Right ventricle myocardium superior (tissue), 1 donor: ENCODE measurements at places on chromosomes 16 and 17. TPM values are rescaled to one million over a fixed set of nuclear protein-coding genes. Genes with fewer than 3 reads are reported as not detected.

GRCh38 chr17:57732062-57732461 is 13.0 kb downstream of the CCDC182 start:
- DNase-seq = no peak

DNA sequence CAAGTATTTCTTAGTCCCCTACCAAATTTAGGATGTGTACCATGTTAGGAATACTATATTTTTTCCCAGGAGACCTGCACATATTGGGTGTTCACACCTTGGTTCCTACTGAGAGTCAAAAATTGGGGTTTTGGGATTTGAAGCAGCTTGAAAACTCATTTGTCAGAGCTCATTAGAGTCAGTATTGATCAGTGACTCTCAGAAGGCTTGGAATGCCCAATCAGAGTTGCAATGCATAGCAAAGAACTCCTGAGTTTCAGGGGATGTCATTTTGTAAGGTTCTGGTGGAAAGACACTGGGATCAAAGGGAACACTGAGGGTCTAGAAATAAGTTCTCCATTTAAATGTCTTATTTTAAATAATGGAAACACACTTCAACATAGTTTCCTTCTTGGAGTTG is 5.1 kb downstream of the HLF start:
- DNase-seq = no peak

- no peak for DNase-seq
Observed at GRCh38 chr16:29808219-29808900, 2.0 kb downstream of the MAZ start.

The CLEC19A gene
- not detected for total RNA-seq

GRCh38 chr16:79363035-79363434 is 237.5 kb downstream of the MAF start:
- DNase-seq = no peak

GRCh38 chr17:63701868-63702720 is 2.2 kb upstream of the LIMD2 start:
- peak; percentile 77 for DNase-seq

The CD300H gene
- not detected for total RNA-seq

The SSTR5 gene
- 20.8 TPM for total RNA-seq

The ABCC12 gene
- total RNA-seq = not detected

DNA sequence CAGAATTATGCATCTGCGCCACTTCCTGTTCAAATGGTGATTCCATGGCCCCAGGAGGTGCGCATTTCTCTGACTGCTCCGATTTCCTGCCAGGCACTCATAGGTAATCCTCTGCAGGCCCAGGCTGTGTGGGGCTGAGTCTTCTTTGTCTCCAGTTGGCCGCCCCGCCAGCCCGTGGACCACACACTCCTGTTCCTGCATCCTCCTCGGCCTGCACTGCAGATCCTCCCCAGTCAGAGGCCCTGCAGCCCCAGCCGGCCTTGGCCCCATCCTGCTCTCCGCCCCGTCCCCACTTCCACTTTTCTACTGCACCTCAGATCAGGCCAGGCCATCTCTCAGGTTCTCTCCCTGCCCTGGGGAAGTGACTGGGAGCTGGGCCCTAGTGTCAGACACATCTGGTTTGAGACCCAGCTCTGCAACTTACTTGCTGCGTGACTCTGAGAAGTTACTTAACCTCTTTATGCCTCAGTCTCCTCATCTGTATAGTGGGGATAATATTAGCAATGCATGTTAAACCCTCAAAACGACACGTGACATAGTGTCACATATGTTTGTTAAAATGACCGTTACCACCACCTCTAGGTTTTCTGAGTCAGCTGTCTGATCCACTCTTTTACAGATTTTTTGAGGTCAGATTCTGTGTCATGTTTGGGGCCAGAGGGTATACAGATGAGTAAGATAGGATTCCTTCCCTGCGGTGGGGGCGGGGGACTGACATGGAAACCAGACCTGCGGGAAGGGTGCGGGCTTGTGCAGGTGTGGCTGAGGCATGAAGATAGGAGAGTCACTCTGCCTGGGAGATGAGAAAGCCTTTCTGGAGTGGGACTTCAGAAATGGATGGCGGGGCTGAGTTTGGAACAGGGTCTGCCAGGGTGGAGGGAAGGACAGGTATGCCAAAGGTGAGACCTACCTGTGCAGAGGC is 12.8 kb downstream of the RAB11FIP4 start:
- DNase-seq = no peak

DNA sequence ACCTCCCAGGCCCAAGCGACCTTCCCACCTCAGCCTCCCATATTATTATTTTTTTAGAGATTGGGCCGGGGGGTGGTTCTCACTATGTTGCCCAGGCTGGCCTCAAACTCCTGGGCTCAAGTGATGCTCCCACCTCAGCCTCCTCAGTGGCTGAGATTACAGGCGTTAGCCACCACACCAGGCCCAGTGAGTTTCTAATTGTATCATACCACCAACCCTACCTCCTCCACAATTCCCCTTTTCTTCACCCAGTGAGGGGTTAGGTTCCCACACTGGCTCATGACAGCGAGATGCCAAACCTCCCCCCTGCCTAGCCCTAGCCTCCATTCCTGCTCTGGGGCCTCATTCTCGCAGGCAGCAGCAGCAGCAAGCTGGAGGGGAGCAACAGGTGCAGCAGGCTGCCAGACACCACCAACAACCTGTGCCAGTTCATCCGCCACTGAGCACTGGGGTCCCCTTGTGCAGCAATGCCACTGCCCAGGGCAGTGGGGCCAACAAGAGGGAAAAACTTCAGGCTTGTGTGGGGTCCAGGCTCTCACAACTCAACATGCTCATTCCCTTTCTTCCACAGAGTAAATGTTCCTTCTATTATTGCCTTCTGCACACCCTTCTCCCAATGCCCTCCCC is 9.1 kb downstream of the ATP6V0D1 start:
- DNase-seq = no peak

The MGAT5B gene
- not detected for total RNA-seq

The KRT33A gene
- not detected for total RNA-seq

DNA sequence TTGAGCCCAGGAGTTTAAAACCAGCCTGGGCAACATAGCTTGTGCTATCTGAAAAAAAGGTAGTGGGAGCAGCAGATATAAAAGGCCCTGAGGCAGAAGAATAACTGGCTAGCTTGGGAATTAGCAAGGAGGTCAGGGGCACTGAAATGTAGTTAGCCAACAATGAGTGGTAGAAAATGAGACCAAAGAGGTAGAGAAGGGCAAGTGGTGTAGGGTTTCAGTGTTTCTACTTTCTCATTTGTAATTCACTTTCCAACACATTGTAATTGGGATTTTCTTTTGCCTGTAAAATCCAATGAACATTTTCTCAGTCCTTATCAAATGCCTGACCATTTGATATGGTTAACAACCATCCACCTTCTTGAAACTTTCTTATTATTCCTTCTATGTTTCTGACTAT is 95.1 kb upstream of the CORO6 start:
- no peak for DNase-seq

DNA sequence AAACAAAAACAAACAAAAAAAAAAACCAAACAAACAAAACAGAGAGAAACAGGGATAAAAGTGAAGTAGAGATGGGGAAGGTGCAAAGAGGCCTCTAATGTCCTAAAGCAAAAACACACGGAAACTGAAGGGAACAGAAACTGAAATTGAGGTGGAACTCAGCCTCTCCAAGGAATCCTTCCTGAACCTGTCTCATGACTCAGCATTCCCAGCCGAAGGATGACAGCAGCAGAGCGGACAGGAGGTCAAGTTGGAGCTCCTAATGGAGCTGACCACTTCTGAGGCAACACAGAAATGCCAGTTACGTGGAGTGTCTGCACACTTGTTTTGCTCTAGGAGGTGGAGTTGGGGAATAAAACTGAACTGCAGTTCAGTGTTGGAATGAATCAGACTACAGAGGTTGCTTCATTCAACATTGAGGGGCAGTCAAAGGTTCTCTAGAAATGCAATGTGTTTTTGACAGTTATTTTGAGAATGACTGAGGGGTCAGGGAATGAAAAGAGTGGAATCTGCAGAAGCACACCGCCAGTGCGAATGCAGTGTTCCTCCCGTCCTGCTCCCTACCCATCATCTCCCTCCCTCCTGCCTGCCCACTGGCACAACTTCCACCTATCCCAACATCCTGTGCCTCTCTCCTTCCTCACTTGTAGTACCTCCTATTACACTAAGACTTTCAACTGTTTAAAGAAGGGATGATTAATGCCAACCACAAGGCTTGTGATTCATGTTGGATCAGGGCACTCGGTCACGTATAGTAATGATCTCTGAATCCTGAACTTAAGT is 6.3 kb downstream of the UBE2O start:
- no peak for DNase-seq

DNA sequence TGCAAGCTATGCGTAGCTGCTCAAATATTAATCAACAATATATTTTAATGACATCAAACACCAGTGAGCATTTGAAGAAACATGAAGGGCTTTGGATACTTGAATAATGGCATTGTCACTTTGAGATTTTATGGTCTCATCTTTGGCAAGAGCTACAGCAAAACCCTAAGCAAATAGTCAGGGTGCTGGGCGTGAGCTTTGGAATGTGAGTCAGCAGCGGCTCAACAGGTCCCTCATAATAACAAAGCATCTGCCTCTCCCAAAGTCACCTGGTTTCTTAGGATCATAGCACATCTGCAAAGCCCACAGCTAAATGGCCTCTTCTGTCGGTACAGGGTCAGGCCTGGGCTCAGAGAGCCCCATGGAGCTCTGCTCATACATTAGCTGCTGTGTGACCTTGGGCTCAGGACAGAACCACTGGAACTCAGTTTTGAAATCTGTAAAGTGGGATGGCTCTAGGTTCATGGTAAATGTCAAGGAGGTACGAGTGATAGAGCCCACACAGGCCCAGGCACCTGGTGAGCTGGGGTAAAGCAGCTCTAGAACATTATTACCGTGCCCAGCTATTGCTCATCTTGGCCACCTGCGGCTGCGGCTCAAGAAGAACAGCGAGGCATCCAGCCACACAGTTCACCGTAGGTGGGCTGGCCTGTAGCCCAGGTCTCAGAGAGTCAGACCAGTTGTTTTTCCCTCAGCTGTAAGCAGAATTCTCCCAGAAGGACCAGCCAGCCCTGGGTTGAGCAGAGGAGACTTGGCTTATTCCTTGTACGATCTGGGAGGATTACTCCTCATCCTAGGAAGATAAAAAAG is 544.5 kb upstream of the CDH11 start:
- no peak for DNase-seq

The CCL4 gene
- 0.62 TPM for total RNA-seq

DNA sequence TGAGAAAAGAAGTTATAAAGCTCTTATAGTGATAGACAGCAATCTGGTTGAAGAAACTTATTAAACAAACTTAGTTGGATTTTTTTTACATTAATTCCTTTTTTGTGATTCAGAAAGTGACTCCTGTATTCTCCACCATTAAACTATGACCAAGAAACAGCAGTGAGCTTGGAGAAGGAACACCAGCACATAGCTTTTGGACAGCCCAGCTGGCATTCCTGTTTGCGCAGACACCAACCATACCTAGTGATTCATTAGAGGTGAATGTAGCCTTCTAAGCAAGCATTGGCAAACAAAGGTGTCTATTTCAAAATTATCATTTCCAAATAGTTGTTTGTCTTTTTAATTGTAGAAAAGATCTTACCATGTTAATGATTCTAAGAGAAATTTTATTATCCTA is 94.4 kb downstream of the STXBP4 start:
- no peak for DNase-seq

- DNase-seq = no peak
Observed at GRCh38 chr16:23302045-23302956, at the start of gene SCNN1B. Gene SCNN1B, plus strand, starts transcription at chr16:23302302. Its CDS starts 46,298 bp downstream, at chr16:23348600.

DNA sequence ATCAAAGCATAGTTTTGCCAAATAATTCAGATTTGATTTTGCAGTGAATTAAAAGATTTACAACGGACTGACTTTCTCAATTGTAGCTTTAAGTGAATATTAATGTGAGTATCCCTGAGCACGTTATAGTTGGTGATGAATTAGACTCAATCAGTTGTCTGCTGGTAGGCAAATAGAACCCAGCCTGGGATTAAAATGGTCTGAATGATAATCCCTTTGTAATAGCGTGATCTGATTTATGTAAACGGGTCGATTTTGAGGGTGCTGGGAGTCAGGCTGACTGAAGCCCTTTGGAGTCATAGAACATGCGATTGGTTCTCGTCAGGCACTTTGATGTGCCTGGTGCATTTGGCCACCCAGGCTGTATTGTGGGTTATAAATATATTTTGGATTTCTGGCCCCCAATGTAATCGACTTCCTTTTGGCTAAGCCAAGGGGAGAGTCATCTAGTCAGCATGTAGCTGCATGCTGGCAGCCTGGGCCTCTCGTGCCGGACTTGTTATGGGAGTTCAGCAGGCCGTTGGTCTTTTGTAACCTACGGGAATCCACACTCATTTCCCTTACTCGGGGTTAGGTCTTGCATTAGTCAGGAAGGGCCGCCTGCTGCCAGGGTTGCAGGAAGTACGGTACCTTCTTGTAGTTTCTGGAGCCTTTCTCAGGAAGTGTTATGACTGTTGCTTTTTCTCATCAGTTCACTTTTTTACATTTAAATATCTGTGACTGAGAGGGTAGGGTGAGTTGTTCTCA is 5.4 kb downstream of the PGS1 start:
- DNase-seq = peak; percentile 88

GRCh38 chr17:64269687-64270649 is 6.9 kb upstream of the TEX2 start:
- no peak for DNase-seq

The ABCC3 gene
- 0.43 TPM for total RNA-seq

- DNase-seq = no peak
Observed at GRCh38 chr16:4979736-4980660, 21.9 kb downstream of the SEC14L5 start.

DNA sequence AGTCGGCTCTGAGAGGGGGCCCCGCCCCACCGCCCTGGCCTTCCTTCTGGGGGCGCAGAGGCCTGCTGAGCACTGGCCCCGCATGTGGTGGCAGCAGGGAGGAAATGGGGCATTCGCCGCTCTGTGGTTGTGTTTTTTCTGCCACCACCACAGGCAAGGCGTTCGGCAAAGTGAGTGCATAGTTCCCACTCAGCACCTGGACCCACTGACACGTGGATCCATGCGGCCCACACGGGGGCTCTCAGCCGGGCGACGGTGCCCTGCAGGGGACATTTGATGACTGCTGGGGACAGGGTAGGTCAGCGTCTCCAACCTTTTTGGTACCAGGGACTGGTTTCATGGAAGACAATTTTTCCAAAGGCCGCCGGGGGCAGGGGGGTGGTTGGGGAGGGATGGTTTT is 70.9 kb downstream of the ENGASE start:
- no peak for DNase-seq

- no peak for DNase-seq
Observed at GRCh38 chr17:12579288-12579687, 86.4 kb upstream of the MYOCD start.

- no peak for DNase-seq
Observed at GRCh38 chr17:15169676-15170075, 95.5 kb downstream of the PMP22 start.

GRCh38 chr16:80997964-80998620 is 8.6 kb downstream of the CMC2 start:
- DNase-seq = no peak

- no peak for DNase-seq
Observed at GRCh38 chr17:76248013-76248782, 7.9 kb upstream of the RNF157 start.

The MYO19 gene
- 12.7 TPM for total RNA-seq
